ENCODE measurements at places on chromosomes 13 and 19.
A peak's percentile ranks its signal among the peaks of the same experiment; 100 is the strongest.

- no peak for DNase-seq
Observed at GRCh38 chr13:24684600-24684998, 4.4 kb downstream of the ATP12A start.

DNA sequence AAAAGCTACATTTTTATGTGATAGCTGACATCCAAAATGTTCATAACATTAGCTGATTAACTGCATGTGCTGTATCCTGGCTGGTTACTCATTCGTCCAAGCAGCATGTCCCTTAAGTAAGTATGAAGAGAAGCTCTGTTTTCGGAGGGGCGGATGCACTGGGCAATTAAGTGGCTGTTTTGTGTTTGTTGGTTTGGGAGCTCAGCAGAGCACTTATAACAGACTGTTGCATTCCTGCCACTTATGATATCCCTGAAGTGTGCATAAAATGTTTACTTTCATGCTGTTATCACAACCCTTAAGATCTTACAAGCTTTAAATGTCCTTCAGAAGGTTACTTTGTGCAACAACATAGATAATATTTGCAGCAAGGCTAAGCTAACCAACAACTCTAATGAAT, 264.1 kb downstream of the NALCN start:
- DNase-seq, result no peak

DNA sequence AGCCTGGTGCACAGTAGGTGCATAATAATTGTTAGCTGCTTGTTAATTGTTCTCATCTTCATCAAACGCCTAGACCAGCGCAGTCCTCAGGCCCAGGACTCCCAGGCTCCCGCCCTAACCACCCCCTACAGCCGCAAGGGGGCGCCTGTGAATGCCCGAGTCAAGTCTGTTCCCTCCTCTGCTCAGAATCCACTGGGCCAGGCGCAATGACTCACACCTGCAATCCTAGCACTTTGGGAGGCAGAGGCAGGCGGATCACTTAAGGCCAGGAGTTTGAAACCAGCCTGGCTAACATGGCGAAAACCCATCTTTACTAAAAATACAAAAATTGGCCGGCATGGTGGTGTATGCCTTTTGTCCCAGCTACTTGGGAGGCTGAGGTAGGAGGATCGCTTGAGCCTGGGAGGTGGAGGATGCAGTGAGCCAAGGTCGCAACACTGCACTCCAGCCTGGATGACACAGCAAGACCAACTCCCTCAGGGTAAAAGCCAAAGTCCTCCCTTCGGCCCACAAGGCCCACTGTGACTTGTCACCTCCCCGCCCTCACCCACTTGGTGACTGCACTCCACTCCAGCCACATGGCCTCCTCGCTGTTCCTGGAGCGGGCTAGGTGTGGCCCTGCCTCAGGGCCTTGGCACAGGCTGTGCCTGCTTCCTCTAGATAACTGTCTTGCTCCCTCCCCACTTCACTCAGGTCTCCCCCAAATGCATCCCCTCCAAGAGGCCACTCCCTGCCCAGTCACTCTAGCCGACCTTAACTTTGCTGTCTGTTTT, 9.1 kb downstream of the ZNF653 start:
- DNase-seq, result peak; percentile 76

DNA sequence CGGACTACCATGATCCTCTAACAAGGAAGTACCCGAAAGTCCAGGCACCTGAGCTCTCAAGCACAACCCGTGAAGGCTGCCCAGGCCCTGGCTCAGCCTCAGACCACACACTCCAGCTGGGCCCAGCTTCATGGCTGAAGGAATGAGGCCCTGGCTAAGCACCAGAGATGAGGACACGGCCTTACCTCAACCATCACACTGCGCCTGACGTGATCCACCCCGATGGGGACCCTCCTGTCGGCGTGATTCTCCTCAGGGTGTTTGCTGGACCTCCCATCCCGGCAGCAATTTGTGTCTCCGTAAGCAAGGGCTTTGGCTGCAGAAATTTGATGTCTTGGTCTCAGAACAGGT, 56.5 kb downstream of the F2RL3 start:
- DNase-seq, result no peak

GRCh38 chr13:50441130-50441529, 402.4 kb downstream of the DLEU7 start:
- no peak for DNase-seq

- DNase-seq, result no peak
Observed at GRCh38 chr13:107881362-107881761, 334.0 kb downstream of the LIG4 start.

- DNase-seq, result no peak
Observed at GRCh38 chr19:17626456-17627015, 61.6 kb downstream of the UNC13A start.

DNA sequence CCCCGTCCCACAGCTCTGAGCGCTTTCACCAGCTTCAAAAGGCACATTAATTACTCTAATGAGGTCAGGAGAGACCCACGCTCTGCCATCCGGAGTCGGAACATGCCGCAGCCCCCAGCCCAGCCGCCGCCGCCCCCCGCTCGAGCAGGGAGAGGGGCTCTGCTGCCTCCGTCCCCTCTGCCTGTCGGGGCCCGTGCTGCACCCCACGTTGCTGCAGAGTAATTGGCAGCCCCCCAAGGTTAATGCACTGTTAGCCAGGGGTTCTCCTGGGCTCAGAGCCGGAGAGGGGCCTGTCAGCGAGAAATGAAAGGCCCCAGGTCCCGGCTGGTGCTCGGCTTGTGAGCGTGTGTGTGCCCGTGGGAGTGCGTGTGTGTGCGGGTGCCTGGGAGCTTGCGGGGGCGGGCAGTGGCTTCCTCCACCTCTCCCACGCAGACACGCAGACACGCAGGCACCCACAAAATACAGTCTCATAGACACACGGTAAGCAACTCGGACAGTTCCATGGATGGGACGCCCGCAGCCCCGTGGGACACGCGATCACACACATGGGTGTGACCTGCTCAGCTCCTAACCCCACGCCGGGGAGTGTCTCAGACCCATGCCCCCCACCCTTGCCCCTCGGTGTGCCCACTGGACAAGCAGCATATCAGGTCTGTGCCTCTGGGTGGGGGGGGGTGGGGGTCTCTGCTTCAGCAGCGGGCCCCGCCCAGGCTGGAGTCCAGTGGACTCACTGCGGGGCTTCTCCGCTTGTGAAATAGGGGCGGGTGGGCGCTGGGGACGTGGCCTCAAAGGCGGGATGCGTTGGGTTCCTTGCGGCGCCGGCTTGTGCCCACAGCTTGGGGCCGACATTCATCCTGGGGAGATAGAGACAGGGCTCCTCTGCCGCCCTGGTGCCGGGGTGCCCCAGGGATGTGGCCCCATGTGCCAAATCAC, 4.8 kb upstream of the EFNA2 start:
- DNase-seq, result no peak

GRCh38 chr13:50323440-50324065, 308.3 kb downstream of the KCNRG start:
- DNase-seq, result no peak

GRCh38 chr13:41494202-41494601, 36.9 kb downstream of the RGCC start:
- no peak for DNase-seq

- no peak for DNase-seq
Observed at GRCh38 chr19:2170987-2171348, 7.2 kb downstream of the DOT1L start.

DNA sequence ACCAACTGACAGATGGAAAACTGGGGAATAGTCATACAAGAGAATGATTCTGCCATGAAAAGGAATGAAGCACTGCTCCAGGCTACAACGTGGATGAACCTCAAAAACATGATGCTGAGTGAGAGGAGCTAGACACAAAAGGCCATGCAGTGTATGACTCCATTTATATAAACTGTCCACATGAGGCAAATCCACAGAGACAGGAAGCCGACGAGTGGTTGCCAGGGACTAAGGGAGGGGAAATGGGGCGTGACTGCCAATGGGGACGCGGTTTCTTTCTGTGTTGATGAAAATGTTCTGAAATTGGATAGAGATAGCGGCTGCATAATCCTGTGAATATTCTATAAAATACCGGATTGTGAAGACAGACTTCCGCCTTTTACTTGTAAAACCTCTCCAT, 10.2 kb downstream of the SMIM7 start:
- no peak for DNase-seq

DNA sequence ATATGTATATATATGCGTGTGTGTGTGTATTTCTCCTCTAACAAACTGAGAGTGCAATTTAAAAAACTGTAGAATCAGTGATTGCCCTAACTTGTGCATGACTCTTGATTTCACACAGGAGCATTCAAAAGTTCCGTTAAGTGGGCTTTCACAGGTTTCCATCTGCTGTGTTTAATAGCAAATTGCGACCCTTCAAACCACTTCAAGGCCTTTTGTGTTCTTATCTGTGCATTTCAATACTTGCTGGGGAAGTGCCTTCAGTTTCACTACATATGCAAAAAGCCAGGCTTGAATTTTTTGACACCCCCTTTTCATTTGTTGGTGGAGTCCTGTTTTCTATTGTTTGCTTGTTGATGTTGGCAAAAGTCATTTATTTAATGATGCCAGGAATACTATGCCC, 158.0 kb downstream of the TM9SF2 start:
- no peak for DNase-seq

- no peak for DNase-seq
Observed at GRCh38 chr13:50855681-50856080, 12.2 kb upstream of the DLEU7 start.

DNA sequence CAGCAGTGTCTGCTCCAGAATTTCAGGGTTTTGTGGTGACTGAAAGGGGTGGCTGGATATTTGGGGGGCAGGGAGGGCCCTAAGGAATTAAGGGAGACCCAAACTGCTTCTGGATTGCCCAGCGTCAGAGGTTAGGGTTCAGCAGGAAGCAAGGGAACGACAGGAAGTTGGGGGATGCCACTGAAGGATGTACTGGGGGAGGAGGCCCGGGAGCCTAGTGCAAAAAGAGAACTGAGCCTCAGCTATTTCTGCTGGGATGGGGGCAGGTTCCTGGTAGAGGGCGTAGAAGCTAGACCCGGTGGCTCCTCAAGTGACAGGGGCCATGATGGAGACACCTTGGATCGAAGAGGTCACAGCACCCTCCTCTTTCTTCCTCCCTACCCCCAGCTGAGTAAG, 1.1 kb downstream of the CYP2S1 start:
- no peak for DNase-seq

- no peak for DNase-seq
Observed at GRCh38 chr19:20315543-20315942, 148.5 kb downstream of the ZNF486 start.

DNA sequence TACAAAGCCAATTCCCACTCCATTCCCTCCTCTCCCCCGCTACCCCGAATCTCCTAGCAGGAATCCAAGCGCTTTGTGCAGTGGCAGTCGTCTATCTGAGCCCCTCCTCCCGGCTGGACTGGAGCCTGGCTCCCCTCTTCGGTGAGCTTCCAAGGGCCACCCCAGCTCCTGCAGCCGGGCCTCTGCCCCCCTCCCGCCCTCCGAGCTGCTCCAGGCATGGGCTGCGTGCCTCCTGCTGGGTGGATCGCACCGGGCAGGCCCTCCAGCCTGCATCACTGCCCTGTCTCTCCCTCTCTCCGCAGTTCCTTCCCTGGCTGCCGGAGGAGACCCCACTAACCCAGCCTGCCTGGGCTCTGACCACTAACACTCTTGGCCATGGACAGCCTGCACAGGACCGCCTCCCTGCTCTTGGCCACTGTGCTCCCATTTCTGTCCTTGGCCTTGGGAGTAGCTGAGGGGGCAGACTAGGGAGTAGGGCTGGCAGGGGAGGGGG, 12.9 kb upstream of the LENG8 start:
- DNase-seq, result no peak

DNA sequence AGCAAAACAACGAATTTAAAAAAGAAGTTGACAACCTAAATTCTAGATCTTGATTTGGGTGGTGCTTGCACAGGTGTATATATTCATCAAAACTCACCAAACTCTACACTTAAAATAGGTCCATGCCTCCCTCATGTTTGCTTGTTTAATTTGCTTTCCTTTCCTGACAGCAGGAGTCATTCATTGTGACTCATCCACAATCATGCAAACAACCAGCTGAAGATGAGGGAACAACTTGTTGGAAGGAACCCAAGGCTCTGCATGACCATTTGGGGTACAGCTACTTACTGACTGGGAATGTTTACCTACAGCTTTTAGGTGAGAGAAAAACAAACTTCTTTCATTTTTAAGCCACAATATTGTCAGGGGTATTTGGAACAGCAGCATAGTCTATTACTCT, 96.6 kb downstream of the RXFP2 start:
- no peak for DNase-seq
